ENCODE measurements at places on chromosomes 6 and 20.

GRCh38 chr6:124887872-124888580, 74.2 kb upstream of the RNF217 start:
- no peak for DNase-seq

DNA sequence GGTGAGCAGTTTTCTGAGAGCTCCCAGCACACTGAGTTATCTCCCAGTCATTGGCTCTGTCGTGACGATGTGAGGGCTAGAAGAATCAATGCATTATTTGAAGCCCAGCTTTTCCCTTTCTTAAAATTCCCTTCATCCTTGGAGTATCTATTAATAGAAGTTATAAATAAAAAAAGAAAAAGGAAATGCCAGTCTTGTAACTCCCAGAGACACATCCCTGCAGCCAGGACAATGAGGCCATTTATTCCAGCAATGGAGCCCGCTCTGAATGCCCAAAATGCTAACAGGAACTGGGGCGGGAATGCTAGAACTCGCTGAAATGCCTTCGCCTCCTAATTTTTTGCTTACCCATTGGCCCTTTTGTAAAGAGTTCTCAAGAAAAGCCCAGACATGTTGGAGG, 305.8 kb downstream of the TFAP2C start:
- DNase-seq: no peak

- DNase-seq: peak; percentile 64
These were observed 34.4 kb upstream of the FNDC1 start for GRCh38 chr6:159134701-159135364.

DNA sequence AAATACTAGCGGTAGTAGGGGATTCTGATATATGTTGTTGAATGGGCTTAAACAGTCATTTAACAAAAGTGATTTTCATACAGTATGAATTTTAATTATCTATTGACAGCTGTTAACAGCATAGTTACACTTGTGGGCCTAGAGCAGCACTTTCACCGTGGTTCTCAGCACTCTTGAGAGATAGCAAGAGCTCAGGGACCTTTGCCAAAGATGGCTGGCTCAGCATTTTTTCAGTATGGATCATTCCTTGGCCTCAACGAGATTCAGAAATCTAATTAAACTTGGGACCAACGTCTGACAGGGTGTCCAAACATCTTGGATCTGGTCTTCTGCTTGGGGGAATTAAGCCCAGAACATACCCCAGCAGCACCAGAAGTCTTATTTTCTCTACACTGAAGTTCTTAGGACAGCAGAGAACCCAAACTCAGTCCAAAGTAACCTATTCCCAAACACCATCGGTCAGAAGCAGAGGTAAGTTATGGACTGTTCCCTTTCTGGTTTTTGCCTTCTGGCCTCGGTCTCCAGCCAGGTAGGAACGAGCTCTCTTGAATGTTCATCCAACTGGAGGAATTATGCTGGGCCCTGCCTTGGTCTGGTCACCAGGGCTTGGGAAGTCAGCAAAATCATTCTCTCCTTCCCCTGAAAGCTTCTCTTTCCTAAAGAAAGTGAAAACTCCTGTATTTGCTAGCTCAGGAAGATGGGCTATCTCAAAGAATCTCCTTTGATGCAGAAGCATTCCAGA, 25.7 kb downstream of the PRPH2 start:
- no peak for DNase-seq

DNA sequence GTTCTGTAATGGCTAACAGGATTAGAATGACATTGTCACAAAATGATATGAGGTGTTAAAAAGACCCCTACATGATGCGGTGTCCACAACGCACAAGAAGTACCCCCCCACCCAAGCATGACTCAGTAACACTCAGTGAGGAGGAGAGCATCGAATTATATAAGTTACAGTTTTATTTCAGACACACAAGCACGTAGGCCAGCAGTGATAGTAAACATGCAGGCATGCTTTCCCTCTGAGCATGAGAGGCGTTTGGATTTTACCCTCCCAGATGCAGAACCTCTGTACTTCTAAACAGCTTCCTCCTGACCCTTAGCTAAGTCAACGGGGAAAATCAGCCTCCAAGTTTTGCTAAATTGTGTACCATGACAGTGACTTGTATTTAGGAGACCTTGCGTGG, 23.9 kb downstream of the GNAS start:
- no peak for DNase-seq

DNA sequence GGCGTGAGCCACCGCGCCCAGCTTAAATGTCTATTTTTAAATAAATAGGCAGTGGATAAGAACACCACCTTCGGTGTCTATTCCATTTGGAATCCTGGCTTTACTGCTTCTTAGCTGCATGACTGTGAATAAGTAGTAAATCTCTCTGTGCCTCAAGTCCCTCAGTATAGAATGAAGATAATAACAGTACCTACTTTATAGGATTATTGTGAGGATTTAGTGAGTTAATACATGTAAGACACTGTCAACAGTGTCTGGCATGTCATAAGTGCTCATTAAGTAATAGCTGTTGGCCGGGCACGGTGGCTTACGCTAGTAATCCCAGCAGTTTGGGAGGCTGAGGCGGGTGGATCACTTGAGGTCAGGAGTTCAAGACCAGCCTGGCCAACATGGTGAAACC, 10.1 kb downstream of the TPX2 start:
- no peak for DNase-seq

- no peak for DNase-seq
These were observed 36.2 kb upstream of the SCUBE3 start for GRCh38 chr6:35177596-35177995.

GRCh38 chr6:98366371-98366770, 468.0 kb upstream of the POU3F2 start:
- no peak for DNase-seq

DNA sequence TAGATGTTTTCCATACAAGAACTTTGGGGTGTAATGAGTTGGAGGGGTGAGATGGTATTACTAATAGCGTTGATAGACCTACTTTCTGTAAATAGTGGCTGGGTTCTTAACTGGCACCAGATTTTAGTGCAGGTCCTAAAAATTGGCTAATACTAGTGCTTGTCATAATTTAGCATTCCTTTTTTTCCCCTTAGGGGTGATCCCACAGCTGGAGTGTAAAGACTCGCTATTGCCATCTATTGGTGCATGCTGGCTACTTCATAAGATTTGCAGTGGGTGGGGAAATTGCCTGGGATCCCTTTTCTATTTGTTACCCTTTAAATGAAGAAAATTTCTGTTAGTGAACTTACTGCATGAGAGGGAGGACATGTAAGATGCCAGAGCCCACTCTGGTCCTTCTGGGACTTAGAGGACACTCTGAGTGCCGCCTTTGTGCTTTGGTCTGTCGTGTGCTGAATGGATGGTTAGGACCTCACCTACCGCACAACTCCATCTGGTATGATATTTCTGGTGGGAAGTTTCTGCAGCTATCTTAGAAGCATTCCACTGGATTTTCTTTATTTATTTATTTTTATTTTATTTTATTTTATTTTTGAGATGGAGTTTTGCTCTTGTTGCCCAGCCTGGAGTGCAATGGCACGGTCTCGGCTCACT, 195.5 kb downstream of the JARID2 start:
- no peak for DNase-seq

- DNase-seq: no peak
These were observed 4.2 kb upstream of the CST11 start for GRCh38 chr20:23456873-23457272.

DNA sequence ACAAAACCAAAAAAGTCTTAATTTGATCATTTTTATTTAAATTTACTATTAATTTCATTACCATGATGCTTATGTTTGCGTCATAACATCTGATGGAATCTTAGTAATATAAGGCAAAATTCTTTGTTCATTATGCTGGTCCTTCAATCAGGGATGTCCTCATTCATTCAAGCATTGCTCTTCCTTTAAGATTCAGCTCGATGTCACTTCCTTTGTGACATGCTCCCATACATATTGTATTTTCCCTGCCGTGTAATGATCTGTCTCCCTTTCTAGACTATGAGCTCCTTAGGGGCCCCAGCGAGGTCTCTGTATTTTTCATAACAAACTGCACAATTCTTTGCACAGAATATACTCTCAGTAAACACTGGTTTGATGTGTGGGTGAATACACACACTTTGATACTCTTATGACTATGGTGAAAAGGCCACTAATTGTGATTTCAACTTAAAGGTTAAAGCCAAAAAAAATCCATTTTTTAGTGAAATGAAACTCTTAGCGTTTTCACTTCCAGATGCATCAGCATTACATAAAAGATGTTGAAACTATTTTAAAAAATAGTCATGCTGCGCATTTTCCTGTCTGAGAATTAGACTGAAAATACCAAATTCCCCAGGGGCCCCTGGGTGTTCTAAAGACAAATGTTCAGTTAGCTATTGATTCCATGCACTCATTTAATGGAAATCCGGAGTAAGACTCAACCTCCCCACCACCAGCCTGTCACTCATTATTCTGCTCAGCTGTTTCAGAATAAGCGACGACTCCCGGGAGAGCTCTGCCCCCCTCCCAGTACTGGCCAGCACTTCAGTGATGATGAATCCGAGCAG, 169.7 kb downstream of the ATXN1 start:
- DNase-seq: no peak

GRCh38 chr6:169323221-169323620, 69.6 kb upstream of the THBS2 start:
- no peak for DNase-seq

DNA sequence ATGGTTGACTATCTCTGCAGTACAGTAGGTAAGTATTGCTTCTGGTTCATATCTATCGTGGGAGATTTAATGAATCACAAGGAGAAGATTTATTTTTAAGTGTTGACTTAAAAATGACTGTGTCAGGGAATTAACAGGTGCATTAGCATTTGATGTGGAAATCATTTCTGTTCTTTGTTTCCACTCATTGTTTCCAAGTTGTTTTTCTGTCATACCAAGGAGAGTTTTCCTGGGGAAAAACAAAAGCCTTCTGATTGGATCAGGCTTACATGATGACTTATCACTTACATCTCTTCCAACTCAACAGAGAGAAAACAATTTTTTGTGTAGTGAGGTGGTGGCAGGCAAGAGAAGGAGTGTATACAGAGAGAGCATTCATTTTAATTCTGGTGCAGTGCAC, 686.4 kb downstream of the HTR1B start:
- DNase-seq: no peak

DNA sequence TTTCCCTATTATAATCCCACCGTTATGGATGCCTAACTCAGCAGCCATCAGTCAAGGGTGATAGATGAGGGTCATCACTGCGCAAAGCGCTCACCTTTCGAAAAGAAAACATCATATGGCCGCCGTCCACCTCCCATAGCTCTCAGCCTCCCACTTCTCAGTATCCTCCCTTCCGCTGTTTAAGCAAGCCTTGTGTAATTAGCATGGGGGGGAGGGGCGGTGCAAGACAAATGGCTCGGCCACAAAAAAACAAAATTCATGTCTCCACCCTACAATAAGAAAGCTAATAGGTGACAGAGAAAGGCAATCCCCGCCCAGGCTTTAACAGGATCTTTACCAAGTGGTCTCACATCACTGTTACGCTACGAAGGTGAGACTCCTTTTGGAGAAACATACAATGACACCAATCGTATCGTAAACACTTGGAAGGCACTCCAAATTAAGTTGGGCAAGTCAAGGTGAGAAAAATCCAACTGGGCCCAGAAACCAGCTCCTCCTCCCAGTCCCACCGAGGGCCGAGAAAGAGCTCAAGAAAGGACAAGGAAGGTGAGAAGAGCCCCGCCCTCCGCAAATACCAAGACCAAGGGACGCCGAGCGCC, 645 bp downstream of the DDX39B start:
- DNase-seq: peak; percentile 14
